NCI-H1092 (cell line): ENCODE measurements at places on chromosomes 12 and 14.
A peak's percentile ranks its signal among the peaks of the same experiment; 100 is the strongest.

GRCh38 chr12:6489449-6489848 is 3.6 kb downstream of the MRPL51 start:
- no peak for DNase-seq

- DNase-seq = no peak
Observed at GRCh38 chr14:20522332-20522731, 17.0 kb downstream of the RNASE10 start.

DNA sequence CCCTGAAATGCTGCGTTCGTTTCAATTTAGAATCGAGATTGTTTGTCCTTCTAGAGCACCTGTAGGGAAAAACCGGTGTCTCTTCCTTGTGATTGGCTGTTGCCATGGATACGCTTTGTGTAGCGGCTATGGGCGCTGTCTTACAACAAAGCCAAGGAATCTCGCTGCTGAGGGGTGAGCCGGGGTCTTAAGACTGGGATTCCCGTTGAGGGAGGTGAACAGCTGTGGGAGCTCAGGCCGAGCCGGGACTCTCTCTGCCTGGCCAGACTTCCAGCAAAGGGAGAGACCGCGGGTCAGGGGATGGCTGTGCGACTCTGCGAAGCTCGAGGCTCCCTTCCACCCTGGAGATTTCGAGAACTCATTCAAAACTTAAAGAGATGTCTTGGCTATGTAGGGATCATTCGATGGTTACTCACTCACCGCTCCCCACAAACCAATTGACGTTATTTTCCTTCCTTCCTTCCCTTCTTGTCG is at the start of the genes LRRIQ1 and TSPAN19:
TSS of gene LRRIQ1 (plus strand) at position 118 of the 474 bp plus-strand sequence. CDS start 1,826 bp downstream, outside the sequence.
TSS of gene TSPAN19 (minus strand) at position 44 of the 474 bp plus-strand sequence. CDS start 6,331 bp downstream, outside the sequence.
- DNase-seq = peak; percentile 80

GRCh38 chr14:35158951-35159653 is 36.8 kb downstream of the PRORP start:
- no peak for DNase-seq
